Amniotic epithelial cell (primary cell): ENCODE measurements at places on chromosomes 5 and 9.
A peak's percentile ranks its signal among the peaks of the same experiment; 100 is the strongest.

GRCh38 chr5:137248527-137248926, 250.6 kb downstream of the SPOCK1 start:
- DNase-seq = no peak

GRCh38 chr9:126085170-126085569, 241.5 kb upstream of the MVB12B start:
- DNase-seq = no peak

GRCh38 chr5:55052383-55052931, 28.4 kb downstream of the GZMK start:
- DNase-seq = peak; percentile 21

DNA sequence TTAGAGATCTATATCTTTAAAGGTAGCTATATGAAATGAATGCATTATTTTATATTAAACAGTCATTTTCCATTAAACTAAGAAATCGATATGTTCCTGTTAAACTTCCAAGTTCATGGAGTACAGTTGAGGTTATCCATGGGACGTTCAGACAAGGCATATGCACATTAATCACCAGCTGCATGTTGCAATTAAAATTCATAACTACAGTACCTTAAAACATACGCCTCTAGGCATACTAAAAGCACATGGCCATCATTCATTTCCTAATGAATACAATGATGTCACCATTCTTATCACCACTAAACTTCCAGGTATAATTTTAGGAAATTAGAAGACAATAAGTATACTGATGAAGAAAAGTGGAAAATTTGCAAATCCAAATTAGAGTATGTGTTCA, 174.3 kb downstream of the CDH12 start:
- no peak for DNase-seq

GRCh38 chr5:122053181-122054109, 24.6 kb downstream of the LOX start:
- peak; percentile 55 for DNase-seq

DNA sequence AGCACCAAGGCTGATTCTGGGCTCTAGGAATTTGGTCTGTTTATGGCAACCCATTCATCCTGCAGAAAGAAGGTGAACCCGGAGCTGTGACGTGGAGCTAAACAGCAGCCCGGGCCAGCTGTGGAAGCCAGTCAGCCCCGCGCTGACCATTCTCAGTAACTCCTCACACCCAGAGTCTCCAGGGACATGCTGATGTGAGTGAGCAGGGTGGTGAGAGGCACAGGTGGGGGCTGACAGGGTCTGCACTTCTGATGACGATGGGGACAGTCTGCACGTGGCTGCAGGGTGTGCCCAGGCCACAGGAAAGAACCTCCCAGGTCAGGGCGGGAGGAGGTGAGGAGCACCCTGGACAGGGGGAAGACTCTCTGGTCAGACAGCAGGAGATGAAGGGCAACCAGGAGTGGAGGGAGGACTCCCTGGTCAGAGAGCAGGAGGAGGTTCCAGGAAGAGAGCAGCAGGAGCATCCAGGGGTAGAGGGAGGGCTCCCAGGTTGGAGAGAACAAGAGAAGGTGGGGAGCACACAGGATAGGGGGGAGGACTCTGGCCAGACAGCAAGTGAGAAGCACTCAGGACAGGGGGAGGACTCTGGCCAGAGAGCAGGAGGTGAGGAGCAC, 26.1 kb upstream of the SLC6A3 start:
- DNase-seq = no peak

DNA sequence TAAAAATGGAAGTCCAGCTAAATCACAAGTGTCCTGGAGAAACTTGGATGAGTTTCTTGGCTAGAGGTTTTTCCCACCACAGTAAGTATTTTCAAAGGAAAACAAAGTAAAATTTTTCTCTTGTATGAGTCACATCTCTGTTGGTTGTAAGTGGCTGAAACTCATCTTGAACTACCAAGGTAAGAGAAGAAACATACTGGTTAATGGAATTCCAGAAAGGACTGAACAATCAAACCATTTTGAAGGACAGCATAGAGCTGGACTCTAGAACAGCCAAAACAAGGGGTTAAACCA, 102.8 kb upstream of the CDKN2B start:
- DNase-seq = peak; percentile 75

GRCh38 chr9:14270358-14271092, 43.4 kb downstream of the NFIB start:
- peak; percentile 74 for DNase-seq

DNA sequence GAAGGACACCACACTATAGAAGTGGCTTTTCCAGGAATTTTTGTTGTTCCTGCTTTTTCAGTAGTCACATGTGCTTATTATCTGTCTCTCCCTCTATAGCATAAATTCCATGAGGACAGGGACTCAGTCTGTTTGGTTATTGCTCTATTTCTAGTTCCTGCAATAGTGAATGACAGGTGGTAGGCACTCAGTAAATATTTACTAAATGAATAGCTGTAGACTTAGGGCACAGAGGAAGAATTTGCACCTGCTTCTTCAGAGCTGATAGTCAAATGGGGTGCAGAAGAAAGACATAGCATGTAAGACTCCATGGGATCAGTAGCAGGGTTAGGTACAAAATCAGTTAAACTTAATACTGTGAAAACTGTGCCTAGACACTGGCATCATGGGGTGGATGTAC, 580.2 kb downstream of the CCDC171 start:
- no peak for DNase-seq

DNA sequence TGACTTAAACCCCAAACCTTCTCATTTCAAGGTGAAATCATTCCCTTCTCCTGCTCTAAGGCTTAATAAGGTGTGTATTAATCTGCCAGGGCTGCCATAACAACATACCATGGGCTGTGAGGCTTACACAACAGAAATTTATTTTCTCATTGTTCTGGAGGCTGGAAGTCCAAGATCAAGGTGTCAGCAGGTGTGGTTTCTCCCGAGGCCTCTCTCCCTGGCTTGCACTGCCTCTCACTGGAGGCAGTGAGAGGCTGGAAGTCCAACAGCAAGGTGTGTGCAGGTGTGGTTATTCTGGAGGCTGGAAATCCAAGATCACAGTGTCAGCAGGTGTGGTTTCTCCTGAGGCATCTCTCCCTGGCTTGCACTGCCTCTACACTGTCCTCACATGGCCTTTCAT, 280.3 kb upstream of the TUT7 start:
- DNase-seq = no peak

GRCh38 chr9:98610211-98610610, 98.5 kb downstream of the GABBR2 start:
- peak; percentile 33 for DNase-seq

DNA sequence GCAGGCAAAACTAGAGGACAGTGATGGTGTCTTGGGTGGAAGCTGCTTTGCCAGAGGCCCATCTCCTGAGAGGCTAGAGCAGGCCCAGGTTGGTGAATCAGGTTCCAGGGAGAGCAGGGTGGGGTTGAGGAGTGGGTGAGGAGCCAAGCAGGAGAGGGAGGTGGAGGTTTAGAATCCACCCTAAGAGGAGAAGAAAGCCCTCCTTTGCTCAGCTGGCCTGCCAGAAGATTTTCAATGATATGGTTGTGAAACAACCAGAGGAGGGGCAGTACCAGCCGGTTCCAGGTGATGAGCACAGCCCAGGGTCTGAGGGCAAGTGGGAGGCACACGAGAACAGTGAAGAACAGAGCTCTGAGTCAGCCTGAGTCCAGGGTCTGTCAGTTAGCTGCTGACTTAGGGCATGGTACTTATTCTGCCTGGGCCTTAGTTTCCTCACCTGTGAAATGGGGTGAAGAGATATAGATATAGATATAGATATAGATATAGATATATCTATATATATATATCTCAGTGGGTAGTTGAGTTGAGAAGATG, 17.8 kb downstream of the PPARGC1B start:
- DNase-seq = peak; percentile 95

DNA sequence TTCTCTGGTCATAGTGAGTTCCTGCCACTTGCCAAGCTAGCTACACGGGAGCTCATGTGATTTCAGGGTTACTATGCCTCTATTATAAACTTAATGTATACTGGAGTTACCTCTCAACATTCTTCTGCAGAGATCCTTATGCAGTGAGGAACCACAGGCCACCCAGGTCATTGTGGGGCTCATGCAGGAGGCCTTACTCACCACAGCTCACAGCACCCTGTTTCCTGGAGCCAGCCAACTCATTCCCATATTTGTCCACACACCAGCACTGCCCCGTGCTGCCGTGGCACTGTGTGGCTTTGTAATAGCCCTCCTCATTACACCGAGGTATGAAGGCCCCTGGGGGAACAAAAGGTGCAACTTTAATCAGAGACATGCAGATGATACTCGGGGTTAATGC, 520.0 kb downstream of the SPOCK1 start:
- no peak for DNase-seq

DNA sequence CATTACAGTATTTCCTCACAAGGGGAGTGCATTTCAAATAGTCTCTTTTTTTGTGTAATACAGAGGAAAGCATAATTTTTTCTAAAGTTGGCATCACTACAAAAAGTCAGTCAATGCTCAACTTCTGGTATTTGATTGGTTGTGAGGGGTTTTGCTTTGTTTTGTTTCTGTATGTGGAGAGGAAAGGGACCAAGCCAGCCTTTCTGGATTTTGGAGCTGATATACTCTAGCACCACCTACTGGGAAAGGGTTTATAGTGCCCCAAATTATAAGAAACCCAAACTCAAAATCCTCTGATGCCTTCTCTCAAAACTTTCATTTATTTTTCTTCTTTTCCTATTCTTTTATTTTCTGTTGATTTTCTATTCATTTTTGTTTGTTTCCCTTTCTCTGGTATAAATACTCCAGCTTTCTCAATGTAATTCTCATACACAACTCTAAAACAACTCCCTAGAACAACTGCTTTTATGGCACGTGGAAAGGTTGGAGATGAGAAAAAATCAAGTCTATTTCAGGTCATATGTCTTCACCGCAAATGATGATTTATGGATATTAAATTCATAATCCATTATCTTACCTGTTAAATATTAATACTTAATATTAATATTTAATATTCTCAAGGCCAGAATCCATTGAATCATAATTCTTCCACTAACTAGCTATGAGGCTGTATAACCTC, 69.5 kb upstream of the ANXA1 start:
- peak; percentile 55 for DNase-seq

DNA sequence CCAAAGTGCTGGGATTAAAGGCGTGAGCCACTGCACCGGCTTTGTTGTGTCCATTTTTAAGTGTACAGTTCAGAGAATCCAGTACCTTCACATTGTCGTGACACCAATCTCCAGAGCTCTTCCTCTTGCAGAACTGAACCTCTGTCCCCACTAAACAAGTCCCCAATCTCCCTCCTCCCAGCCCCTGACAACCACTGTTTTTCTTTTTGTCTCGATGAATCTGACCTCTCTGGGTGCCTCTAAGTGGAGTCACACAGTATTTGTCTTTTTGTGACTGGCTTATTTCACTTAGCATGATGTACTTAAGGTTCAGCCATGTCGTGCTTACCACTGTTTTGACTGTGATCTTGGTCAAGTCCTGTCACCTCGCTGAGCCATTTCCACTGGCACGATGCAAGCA, 1.6 kb downstream of the WDR38 start:
- DNase-seq = no peak

DNA sequence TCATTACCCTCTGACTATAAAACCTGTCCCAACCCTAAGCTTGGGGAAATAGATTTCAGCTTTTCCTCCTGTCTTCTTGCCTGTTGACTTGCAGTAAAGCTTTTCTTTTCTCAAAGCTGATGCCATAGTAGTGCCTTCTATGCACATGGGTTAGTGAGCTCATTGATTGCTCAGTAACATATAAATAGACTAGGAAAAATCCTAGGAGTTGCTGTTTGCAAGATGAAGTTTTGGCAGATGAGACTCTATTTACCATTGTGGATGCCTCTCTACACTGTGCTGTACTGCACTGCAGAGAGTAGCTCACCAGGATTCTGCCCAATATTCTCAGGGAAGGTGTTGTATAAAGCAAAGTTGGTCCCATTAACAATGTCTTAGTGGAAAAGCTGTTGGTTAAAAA, 262.7 kb upstream of the CD180 start:
- no peak for DNase-seq

GRCh38 chr9:33620738-33621439, 96.8 kb downstream of the ANKRD18B start:
- DNase-seq = peak; percentile 56

DNA sequence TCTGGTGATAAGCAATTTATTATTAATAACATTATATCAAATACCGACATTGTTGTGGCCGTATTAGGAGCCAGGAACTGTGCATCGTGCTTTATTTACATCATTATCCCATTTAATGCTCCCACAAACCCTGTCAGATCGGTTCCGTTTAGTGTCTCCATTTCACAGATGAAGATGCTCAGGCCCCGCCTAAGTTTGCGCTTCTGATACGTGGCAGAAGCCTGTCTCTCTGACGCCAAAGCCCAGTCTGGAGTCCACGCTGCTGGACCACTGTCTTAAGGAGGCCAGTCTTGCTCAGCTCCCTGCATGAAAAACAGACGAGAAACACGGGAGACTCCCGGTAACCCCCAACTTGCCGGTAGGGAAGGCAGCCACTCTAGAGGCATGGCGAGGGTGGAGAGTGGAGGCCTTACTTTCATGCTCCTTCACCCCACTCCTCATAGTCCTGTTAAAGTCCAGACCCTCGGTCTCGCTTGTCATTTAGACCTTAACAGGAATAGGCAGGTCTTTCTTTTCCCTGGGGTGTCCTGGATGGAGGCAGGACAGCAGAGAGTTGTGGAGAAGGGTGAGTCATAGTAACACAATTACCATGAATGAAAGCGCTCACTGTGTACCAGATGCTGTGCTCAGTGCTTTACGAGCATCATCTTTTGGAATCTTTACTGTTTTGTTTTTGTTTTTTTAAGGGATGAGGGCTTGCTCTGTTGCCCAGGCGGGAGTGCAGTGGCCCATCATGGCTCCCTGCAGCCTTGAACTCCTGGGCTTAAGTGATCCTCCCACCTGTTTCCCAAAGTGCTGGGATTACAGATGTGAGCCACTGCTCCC, 872 bp downstream of the TXNDC15 start:
- DNase-seq = peak; percentile 88

- peak; percentile 28 for DNase-seq
Measured at GRCh38 chr9:109771796-109772531, 8.0 kb upstream of the PALM2AKAP2 start.

DNA sequence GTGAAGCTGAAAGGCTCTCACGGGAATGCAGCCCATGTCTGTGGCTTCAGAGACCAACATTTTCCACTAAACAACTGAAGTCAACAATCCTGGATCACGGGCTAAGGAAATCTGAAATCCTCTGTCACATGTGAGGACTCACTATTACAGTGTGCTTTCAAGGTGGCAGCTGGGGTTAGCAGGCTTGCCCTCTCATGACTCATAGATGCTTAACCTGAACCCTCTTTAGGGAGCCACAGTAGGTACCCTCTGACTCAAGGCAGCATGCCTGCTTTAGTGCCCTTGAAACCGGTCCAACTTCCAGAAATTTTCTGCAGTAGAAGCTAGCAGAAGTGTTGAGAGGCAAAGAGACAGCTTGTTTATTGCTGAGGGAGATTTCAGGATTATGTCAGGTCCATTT, 232.5 kb downstream of the GABRB2 start:
- no peak for DNase-seq

GRCh38 chr9:120555839-120556238, 24.1 kb downstream of the CDK5RAP2 start:
- no peak for DNase-seq

DNA sequence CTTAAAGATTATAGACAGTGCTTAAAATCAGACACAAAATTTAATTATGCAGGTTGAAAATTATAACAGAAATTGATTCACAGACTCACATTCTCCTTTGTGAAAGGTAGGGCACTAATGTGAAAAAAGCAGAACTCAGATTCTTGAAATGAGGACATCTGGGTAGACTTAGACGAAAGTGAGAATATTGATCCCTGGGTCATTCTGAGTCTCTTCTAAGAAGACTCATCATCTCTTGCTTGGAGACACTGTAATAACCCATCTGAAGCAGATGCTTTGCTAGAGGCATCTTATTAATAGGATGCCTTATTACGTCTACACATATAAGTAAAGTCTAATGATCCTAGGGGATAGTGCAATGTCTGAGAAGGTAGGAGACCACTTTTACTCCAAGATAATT, 274.4 kb downstream of the HINT1 start:
- no peak for DNase-seq
